ENCODE measurements at places on chromosomes 11 and 22.

DNA sequence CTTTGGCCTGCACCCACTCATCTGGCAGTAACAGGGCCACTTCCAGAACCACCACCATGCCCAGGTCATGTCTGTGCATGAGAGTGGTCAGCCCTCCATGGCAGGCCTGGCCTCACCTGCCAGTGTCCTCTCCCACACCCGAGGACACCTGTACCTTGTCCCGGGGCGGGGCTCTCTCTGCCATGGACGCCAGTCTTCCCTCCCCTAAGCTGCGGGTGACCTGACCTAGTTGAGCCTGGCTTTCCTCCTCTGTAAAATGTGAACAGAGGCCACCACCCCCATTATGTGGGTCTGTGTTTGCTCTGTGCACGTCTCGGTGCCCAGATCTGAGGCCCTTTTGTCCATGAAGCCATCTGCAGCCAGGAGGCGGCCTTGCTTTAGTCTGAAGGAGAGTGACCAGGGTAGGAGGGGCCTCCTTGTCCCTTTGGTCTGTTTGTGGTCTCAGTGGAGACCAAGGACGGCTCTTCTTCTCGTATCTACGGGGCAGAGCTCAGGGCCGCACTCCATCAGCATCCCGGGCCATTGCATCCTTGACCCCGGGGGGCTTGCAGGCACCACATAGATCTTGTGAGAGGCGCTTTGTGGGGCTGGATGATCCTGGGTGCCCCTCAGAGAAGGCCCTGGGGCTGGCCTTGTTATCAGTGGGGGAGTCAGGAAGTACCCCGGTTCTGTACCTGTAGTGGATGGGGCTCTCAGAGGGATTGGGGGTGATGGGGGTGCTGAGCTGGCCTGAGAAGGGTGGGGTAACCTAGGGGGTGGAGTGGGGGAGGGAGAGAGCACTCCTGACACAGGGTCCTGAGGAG is 121.6 kb downstream of the KCNQ1 start:
- DNase-seq, result no peak

- DNase-seq, result no peak
Observed at GRCh38 chr11:61609980-61610366, 29.1 kb upstream of the SYT7 start.

- no peak for DNase-seq
Observed at GRCh38 chr11:70161043-70161625, 42.0 kb upstream of the FADD start.

GRCh38 chr11:84819537-84819936 is 807.6 kb downstream of the DLG2 start:
- no peak for DNase-seq

- no peak for DNase-seq
Observed at GRCh38 chr11:850775-851763, 8.4 kb downstream of the TSPAN4 start.

DNA sequence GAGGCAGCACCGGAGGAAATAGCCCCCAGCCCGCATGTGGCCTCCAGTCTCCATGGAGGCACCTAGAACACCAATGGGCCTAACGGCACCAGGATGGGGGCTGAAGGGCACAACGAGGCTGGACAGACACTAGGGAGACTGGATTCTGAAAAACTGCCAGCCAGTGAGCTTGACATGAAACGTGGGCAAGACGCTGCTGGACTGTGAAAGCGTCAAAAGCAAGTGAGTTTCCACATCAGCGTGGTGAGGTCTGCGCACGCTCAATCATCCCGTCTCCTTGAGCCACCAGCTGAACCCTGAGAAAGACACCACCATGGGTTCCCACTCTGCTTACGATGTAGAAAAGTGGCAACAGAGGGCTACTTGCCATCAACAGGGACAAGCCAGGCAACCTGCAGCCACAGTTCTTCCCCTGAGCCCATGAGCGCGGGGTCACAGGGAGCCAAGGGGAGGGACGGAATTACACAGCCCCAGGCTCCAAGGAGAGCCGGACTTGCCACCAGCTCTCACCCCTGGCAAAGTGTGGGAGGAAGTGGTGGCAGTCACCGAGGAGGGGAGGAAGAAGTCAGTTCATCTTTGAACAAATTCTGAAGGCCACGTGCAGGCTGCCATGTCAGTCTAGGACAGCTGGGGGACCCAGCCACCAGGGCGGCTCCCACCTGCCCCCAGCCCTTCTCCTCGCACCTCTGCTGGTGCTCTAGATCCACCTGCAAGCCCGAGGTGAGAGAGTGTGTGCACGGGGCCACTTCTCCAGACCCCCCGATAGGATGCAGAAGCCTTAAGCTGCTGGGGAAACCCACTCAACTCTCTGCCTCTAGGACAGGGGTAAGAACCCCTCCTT is 131.1 kb downstream of the MPPED1 start:
- DNase-seq, result no peak

GRCh38 chr11:75271730-75272129 is 31.2 kb downstream of the TPBGL start:
- DNase-seq, result no peak

DNA sequence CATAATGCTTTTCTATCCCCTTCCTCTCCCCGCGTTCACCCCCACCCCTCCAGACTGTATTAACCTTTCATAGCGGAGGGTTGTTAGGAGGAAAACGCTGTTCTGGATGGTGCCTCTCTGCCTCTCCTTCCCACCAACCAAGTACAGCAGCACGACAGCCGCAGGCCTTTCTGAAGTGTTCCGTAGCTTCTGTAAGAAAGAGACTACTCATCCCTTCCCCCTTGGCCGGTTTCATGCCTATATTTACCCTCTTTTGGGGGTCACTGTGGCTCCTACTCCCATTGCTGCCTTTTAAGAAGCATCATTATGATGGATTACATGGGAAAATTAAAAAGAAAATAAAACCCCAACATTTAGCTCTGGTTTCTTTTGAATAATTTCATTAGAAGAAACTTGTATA is 46.5 kb downstream of the ZBTB16 start:
- DNase-seq, result no peak

DNA sequence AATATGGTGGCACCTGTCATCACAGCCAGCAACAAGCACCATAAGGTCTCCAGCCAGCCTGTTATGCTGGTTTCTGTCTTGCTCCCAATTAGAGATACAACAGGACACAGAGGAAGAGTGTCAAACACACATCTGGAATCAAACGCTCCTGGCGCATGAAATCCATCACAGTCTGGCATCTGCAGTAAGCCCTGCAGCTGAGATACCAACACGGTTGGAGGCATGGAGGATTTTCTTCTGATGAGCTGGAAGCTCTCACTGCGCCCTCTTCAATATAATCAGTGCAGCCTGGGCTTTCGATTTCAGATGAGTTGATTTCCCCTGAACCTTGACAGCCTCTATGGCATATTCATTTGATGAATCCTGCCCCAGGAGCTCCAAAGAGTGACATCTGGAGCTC is 27.8 kb upstream of the CARS1 start:
- DNase-seq, result no peak

DNA sequence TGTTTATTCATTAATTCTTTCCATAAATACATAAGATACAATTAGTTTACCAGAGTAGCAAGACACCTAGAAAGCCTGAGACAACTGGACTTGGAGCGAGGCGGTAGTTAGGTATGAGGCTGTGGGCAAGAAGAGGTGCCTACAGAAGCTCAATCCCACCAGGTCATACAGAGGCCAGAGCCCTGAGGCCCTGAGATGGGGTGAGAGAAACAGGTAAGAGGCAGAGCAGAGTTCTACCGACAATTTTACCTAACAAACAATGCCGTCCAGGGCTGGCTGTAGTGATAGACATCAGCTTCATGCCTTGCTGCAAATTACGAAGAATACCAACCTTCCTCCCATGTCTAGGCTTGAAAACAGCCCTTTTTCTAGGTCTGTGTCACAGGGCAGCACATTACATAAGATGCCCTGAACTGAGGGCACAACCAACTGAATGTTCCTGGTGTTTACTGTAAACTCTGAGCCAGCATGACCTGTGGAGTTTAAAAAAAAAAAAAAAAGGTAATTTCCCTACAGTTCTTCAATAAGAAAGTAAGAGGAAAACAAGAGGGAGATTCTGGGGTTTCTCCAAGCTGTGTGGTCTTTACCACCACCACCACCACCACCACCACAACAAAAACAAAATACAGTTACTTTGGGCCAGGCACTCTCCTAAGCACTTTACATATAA is 105.8 kb downstream of the GAB2 start:
- DNase-seq, result no peak

- no peak for DNase-seq
Observed at GRCh38 chr22:48192071-48192470, 1429.6 kb downstream of the TBC1D22A start.

DNA sequence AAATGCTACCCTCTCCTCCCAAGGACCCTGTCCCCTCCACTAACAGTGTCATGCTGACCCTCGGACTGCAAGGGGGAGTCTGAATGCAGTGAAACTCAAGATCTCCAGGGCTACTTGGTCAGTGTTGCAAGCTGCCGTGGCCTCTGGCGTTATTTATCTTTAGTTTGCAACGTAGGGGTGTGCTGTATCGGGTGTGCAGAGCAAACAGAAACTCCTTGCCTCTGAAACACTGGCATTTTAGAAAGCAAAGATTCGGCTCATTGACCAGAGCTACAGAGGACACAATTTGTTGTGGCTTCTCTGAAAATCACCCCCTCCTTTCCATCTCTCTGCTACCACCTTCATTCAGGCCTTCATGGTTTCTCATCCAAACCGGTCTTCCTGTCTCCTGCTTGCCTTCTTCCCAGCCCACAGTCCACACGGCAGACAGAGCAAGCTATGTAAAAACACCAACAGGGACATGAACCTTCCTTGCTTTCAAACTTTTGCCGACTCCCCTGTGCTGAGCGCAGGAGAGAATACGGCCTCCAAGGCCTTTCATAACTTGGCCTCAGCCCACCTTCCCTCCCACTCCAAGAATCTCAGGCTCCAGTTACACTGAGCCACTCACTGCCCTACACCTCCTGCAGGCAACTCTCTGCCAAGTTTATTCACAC is 14.9 kb downstream of the FZD4 start:
- no peak for DNase-seq

GRCh38 chr22:36144886-36145541 is 15.5 kb downstream of the APOL3 start:
- DNase-seq, result peak; percentile 30

DNA sequence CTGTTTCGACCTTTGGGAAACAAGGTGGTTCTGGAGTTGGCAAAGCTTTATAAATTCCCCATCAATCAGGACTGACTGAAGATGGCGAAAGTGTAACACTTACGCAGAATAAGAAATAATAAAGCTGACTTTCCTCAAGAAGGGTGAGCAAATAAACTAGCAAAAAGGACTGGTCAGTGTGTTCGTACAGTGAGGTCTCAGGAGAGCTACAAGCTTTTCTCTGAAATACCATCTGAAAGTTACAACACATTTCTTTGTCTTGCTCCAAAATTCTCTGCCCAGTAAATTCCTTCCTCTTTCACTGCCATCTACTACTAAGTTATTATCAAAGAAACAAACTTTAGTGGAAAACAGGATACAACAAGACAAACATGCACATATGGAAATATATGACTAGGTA is 13.4 kb downstream of the PITPNB start:
- no peak for DNase-seq

- DNase-seq, result peak; percentile 61
Observed at GRCh38 chr22:31829505-31829904, 75.7 kb downstream of the DEPDC5 start.

- no peak for DNase-seq
Observed at GRCh38 chr11:12834166-12834565, 159.9 kb downstream of the TEAD1 start.

GRCh38 chr22:16933291-16934282 is 74.4 kb downstream of the GAB4 start:
- no peak for DNase-seq

DNA sequence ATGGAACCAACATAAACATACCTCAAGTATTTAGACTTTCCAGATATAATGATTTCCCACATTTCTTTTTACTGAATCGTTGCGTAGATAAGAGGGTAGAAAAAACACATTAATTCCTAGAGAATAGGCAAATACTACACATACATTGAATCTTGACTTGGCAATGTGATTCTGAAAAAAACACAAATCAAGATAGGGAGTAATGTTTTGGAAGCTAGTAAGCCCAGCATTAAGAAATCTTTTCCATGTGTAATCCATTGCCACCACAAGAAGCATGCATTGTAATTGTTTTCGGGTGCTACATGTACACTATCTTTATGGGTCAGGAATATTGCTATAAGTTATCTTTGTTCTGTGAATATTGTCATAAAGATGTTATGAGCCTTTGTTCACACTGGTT is 269.8 kb upstream of the PDGFD start:
- DNase-seq, result no peak

DNA sequence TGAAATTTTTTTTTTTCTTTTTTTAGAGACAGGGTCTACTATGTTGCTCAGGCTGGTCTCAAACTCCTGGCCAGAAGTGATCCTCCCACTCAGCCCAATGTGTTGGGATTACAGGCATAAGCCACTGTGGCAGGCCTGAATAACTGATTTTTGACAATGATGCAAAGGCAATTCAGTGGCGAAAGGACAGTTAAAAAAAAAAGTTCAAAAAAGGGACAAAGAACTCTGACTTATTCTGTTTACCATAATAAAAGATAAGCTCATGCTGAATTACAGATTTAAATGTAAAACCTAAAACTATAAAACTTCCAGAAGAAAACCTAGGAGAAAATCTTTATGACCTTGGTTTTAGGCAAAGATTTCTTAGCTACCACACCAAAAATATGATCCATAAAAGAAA is 48.9 kb downstream of the ATG16L2 start:
- no peak for DNase-seq

DNA sequence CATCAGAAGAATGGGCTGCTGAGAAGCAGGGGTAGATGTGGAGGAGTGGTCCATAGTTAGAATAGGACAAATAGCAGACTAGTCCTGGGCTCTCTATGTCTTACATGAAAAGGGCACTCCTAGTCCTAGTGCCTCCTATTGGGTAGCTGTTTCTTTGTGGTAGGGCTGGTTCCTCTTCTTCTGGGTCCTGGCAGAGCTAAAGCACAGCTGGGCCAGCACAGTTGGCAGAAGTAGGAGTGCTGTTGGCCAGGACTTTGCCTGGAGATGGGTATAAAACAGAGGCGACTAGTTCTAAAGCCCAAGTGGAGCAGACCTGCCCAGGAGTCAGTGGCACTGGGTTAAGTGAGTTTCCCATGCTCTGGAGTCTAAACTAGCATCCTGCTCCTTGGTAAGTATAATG is 55.2 kb downstream of the PPFIBP2 start:
- DNase-seq, result no peak

GRCh38 chr11:72085621-72086351 is 5.1 kb downstream of the LRRC51 start:
- no peak for DNase-seq

DNA sequence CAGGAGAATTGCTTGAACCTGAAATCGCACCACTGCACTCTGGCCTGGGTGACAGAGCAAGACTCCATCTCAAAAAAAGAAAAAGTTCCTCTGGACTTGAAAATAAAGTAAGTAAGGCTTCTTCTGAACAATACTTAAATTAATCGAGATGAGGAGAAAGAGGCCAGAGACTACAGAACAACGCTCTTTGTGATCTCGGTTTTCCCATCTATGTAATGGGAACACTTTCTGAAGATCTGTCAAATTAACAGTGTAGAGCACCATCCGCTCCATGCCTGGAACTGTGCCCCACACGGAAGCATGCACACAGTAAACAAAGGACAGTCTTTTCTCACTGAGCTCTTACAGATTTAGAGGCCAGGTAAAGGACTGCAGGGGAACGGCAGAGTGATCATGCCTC is 9.1 kb downstream of the AP1B1 start:
- no peak for DNase-seq

GRCh38 chr22:35997438-35997837 is 31.2 kb downstream of the RBFOX2 start:
- no peak for DNase-seq

Data from stimulated activated naive CD8-positive, alpha-beta T cell treated with anti-CD3 and anti-CD28 coated beads, Interleukin-15, Interleukin-2, amounts not matched to agents 100 U/mL and 50 U/mL, for 24 hours (primary cell).